Psoas muscle (tissue), 8 donors: ENCODE measurements at places on chromosomes 1 and 21.

GRCh38 chr1:4933232-4933631, 278.8 kb downstream of the AJAP1 start:
- DNase-seq = no peak

GRCh38 chr1:168673974-168674683, 54.9 kb downstream of the DPT start:
- no peak for DNase-seq

GRCh38 chr1:160429702-160430535, 29.6 kb downstream of the VANGL2 start:
- no peak for DNase-seq

- DNase-seq = no peak
Observed at GRCh38 chr1:19432943-19433718, 52.2 kb downstream of the CAPZB start.

DNA sequence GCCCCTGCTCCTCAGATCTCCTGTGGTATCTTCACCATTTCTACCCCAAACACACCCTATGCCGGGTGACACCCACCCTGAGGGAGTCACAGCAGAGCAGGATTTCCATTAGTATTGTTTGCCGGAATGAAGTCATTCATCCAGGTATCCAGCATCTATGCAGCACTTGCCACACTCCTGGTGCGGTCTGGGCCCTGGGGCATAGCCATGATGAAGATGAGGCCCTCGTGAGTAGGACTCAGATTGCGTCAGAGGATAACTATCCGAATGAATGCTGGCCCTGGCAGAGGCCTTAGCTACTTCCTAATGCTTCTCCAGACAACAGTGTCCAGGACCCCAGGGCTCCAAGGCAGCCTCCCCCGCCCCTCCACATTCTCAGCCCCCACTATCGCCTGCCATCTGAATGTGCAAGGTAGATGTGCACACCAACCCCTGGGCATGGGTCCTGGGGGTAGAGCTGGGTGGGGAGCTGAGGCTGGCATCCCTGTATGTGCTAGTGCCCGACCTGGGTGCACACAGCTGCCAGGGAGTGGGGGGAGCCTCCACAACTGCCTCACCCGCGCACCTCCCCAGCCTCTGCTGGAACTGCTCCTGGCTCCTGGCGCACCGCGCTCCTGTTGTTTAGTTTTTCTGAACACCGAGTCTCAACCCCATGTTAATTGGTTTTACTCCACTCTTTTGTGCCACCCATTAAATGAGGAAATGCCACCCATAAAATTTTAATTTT, 25.5 kb upstream of the ZC3H12A start:
- no peak for DNase-seq

DNA sequence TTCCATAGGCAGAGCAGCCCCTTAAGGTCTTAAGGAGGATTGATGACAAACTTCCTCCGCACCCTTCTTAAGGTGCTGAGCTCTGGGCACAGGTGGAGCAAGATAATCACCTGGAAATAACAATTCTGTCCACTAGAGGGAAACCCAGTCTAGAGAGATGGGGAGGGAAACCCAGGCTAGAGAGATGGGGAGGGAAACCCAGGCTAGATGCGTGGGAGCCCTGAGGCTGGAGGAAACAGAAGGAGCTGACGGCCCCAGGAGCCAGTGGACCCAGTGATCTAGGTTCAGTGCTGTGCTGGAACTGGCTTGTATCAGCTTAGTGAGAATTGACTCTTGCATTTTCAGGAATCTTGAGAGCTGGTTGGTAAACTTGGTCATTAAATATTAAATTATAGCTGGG, 17.8 kb upstream of the MYCL start:
- no peak for DNase-seq
